ENCODE measurements at places on chromosomes 11 and 22.

DNA sequence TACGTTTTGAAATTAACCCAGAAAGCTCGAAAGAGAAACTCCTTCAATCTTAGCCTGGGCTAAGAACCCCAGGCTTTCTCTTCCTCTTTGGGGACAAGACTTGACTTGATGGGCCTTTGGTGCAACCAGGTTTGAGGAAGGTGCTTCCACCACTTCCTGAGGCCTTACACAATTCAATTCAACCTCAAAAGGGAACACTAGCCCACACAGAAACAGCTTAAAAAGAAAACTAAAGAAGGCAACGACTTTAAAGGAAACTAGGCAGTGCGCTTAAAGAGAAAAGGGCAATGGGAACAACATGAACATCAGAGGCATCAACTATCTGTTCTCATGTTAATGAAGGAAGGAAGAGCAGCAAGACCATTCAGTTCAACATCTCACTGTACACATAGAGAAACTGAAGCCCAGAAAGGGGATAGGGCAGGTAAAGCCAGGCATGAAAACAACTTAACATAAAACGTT lies 24.8 kb downstream of the PAK1 start:
- DNase-seq, result no peak

DNA sequence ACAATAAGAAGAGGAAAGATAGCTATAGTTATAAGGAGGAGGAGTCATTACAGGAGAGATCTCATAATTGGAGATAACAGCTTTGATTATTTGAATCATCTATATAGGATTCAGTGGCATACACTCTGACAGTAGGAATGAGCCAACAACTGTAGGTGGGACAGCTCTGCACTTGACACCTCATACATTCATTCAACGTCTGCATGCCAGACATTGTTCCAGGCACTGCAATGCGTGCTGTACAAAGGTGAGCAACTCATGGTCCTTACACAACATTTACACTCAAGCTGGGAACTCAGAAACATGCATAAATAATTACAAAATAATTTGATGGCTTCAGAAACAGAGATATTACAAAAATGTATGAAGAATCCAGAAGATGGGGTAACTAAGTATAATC lies 154.3 kb downstream of the MSANTD4 start:
- no peak for DNase-seq

DNA sequence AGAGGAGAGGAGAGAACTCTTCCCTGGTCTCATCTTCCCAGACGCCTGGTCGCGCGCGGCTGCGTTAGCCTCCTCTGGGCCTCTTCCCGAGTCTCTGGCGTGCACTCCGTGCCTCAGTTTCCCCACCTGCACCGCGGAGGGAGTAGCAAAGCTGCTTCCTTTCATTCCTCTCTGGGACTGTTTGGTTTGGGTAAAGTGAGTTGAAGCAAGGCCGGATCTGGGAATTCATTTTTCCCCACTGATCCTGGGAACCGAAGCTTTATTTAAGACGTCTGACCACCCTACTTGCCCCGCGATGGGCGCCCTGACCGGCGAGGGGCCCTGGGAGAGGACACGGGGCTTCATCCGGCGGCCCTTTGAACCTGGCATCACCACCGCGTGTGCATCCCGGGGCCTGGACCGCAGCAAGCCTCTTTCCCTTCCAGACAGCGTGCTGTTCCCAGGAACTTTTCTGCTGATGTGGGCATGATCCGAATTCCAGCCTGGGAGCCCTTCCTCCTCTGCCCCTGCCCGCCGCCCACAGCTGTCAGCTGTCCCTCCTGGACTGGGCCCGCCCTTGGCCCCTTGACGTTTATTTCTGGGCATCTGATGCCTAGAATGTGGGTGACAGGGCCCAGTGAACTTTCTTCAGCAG lies 758 bp downstream of the LDLRAD3 start:
- no peak for DNase-seq

GRCh38 chr11:30282289-30282631 lies 40.6 kb upstream of the ARL14EP start:
- no peak for DNase-seq

- no peak for DNase-seq
Measured at GRCh38 chr11:109695696-109696095, 273.7 kb downstream of the C11orf87 start.

DNA sequence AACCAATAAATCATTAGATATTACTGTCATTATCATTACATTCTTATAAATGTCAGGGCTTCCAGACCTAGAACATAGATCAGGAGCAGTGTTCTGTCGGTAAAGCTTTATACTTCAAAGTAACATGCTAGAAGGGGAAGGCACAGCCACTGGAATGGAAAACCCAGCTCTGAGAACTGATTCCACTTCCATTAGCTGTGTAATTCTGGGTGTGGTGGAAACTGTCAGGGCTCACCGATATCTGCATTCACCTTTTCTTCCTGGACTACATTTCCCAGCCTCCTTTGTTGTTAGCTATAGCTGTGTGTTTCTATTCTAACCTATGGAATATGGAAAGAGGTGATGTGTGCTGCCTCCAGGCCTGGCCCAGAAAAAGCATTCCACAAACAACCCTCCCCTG lies 585.8 kb downstream of the BUD13 start:
- DNase-seq, result no peak

- DNase-seq, result no peak
Measured at GRCh38 chr22:45268167-45268957, 16.4 kb upstream of the UPK3A start.

DNA sequence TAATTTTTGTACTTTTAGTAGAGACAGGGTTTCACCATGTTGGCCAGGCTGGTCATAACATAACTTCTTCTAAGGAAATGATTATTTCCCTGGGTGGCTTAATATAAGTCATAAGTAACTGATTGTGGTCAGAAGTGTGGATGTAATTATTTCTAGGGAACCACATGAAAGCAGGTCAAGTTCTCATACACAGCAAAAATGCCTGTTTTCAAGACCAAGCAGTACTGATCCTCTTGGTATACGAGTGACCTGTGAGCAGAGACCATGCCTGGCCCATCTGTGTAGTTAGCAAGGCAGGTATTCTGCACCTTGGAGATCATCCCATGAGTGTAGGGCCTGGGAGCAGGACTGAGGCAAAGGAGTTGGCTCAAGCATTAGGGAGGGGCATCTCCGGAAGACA lies 32.5 kb upstream of the NUCB2 start:
- DNase-seq, result no peak

DNA sequence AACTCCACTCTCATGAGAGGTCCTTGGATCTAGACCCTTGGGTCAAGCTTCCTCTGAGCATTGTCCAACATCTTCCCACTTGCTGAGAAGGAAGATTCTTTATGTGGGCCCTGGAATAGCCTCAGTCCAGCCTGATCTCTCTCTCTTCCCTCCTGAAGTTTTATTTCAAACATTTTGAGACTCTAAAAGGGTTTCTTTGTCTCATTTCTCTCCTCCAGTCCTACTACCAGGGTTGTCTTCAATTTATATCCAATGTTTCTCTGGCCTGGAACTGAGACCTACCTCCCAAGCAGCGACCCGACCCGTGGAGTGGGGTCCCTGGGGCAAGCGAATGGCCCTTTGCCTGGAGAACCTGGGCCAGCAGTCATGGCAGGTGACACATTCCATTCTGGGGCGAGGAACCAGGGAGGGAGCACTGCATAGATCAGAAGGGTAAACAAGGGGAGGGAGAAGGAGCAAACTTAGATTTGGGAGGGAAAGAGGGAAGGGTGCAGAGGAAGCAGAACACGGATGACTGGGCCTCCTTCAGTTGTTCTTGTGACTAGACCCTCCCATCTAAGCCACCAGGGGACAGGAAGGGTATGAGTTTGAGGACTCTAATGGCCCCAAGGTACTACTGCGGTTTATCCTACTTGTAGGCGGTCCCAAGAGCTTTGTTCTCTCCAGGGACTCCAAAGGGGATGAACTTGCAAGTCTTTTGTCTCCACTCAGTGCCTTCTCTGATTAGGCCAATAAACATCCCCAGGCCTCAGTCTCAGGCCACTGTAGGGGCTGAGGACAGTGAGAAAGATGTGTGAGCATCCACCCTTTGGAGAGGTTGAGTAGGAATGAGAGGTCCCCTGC lies 14.2 kb upstream of the PRAME start:
- DNase-seq, result no peak

DNA sequence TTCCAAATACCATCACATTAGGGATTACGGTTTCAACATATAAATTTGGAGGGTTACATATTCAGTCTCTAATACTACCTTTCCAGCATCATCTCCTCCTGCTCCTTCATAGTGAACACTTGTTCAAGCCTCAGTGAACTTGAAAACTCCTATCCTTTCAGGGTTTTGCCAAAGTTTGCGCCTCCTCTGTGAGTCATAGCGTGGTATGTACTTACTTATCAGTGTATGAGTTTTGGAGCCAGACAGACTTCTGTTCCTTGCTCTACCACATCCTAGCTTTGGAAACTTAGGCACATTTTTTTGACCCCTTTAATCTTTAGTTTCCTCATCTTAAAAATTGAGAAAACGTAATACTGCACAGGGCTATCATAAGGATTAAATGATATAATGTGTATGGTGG lies 160.1 kb upstream of the ZC3H12C start:
- DNase-seq, result no peak

DNA sequence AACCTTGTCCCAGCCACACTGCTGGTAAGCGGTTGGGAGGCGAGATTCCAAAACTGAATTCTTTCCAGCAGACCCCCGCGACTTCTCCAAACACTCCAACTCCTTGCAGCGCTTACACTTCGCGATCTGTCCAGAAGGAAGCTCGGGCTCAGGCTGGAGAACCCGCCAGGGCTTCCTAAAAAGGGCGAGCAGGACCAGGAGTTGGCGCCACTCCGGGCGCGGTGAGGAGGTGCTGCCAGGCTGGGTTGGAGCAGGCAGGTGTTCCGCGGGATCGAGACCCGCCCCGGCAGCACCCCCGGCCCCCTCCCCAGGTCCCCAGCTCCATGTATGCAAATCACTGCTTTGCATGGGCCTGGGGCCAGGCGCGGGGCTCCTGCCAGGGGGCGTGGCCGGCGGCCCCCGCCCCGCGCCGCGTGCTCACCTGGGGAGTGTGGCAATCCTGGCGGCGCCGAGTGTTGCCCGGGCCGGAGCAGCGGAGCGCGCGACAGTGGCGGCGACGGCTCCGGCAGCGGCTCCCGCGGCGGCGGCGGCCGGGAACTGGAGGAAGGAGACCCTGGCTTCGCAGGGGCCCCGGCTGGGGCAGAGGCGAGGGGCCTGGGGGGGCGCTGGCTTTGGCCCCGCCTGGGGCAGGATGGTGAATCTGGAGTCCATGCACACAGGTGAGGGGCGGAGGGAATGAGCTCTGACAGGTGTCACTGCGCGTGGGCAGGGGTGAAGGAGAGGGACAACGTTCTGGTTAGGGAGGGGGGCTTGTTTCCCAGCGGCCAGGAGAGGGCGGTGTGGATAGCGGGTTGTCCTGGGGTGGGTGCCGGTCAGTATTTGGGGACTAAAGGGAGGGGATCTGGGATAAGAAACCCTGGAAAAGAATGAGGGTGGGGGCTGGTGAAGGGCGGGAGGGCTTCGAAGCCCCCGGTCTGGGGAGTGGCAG lies at the start of gene POU2F3:
Gene POU2F3, plus strand, starts transcription at position 428 of the 928 bp plus-strand sequence. Its CDS starts 204 bp downstream, at position 632.
- no peak for DNase-seq

GRCh38 chr11:94576306-94576705 lies 9.1 kb downstream of the PIWIL4 start:
- DNase-seq, result no peak

DNA sequence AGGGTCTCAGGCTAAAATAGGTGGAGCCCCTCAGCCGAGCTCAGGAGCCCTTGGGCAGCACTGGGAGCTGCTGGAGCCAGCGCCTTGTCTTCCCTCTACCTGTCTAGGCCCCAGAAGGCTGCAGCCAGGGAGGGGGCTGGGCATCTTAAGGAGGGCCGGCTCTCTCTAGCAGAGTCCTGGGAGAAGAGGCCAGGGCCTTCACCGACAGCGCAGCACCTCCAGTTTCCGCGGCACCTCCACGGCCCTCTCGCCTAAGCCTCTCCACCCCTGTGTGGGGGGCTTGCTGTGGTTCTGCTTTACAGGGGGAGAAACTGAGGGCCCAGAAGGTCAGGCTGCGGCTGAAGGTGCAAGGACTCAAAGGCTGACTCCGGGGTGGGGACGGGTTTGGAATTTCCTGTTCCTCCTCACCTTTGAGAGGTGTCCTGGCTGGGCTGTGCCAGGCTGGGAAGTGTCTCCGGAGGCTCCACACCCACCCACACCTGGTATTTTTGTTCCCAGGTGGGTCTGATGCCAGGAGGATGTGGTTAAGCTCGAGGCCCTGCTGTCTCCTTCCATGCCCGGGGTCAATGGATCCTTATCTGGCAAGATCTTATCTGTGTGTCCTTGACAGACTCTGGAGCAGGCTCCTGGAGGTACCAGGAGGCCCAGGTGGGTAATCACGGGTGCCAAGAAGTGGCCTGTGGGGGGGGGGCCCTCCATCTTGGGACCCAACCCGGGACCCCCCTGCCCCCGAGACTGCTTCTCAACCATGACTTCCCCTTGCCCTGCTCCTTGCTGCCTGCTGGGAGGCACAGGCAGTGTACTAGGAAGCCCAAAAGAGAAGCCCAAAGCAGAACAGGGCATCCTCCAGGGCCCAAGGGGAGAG lies 95.3 kb upstream of the FGF3 start:
- DNase-seq, result no peak

DNA sequence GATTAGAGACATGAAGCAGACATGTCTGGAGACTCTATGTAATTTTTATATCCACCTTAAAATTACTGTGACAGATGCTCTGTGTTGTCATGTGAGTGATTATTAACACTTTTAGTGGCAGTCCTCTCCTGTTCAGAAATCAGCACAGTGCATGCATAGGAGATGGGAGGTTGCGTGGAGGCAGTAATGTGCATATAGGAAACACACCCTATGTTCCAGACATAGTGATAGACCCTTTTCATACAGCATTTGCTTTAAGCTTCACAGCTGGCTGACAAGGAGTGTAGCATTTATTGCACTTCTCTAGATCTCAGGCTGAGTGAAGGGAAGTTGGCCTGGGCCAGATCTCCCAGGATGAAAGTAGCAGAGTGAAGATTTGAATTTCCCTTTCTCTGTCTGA lies 102.3 kb upstream of the SYN3 start:
- no peak for DNase-seq

GRCh38 chr11:8258784-8259183 lies 4.9 kb downstream of the LMO1 start:
- no peak for DNase-seq

DNA sequence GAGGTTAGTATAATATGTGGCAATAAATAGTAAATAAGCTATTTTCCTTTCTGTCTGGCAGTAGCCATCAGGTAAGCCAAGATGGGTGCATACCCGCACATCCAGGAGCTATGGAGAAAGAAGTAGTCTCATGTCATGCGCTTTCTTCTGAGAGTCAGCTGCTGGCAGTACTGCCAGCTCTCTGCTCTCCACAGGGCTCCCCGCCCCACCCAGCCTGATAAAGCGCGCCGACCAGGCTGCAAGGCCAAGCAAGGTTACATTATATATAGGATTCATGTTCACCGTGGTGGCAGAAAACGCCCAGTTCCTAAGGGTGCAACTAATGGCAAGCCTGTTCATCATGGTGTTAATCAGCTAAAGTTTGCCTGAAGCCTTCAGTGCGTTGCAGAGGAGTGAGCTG lies 126.2 kb downstream of the ATG16L2 start:
- no peak for DNase-seq

DNA sequence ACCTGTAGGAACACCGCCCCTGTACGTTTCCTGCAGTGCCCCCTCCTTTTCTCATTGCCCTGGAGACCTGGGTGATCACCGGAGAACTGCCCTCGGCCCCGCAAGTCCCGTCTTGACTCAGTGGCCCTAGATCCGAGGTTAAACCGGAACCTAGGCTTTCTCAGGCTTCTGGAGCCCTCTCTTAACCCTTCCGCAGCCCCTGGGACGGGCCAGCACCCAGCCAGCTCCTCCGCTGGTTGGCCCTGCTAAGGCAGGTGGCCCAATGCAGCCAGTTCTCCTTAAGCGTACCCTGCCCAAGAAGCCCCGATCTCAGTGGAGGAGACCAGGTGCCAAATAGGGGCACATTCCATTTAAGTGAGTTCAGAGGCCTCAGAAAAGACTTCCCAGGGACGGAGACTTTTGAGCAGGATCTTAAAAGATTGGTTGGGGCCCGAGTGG lies 776 bp downstream of the NLRX1 start:
- peak; percentile 72 for DNase-seq

Measured in activated T-cell treated with anti-CD3 and anti-CD28 coated beads, Interleukin-2, amount 50 U/mL, for 24 hours (primary cell).